ENCODE measurements at places on chromosomes 1 and 21.

GRCh38 chr1:8740034-8740449, 77.4 kb downstream of the RERE start:
- no peak for DNase-seq

DNA sequence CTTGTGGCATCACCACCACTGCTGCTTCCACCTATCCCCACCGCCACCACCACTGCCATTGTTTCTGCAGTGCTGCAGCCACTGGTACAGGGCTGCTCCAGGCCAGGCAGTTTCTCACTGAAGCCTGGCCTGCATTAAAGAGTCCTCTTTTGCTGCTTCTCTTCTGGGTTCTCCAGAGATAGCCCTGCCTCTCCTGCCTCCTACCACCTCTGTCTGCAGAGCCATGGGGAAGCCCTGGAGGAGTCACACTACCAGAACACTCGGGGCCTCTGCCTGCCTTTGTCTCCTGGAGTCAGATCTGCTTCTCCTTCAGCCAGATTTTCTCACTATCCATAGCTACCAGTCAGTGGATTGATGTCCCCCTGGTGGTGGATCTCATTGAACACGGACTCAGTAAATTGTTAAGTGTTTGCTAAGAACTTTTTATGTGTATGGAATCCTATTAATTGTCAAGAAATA, 37.7 kb upstream of the DDAH1 start:
- no peak for DNase-seq

- DNase-seq: peak; percentile 82
Measured at GRCh38 chr1:1173793-1174415, at the start of gene TTLL10. Gene TTLL10 (plus strand): TSS chr1:1173880. CDS start chr1:1179216, 5,336 bp downstream.

GRCh38 chr1:64000021-64000420, 203.4 kb upstream of the UBE2U start:
- no peak for DNase-seq

GRCh38 chr1:51897699-51898031, 19.1 kb upstream of the NRDC start:
- DNase-seq: no peak

GRCh38 chr1:173937062-173937461, 19.9 kb upstream of the SERPINC1 start:
- no peak for DNase-seq

DNA sequence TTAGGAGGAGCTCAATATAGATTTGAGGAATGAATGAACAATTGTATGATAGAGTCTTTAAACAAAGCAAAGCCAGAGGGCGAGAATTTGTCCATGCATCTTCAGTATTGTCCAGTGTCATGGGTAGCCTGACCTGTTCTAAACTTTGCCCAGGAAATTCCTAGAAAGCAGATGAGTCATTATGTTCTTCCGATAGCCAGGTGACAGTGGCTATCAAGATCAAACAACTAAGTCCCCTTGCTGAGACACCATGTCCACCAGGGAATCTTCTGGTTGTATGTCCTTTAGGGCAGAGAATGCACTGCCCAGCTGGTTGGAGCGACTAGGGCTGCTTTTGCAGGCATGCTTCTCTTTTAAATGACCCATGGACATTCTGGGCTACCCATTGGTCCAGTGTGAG, 1.8 kb upstream of the SLC26A9 start:
- DNase-seq: no peak

GRCh38 chr1:171138980-171139379, 46.1 kb upstream of the FMO2 start:
- no peak for DNase-seq

- no peak for DNase-seq
Measured at GRCh38 chr1:15378729-15379128, 31.0 kb upstream of the EFHD2 start.

DNA sequence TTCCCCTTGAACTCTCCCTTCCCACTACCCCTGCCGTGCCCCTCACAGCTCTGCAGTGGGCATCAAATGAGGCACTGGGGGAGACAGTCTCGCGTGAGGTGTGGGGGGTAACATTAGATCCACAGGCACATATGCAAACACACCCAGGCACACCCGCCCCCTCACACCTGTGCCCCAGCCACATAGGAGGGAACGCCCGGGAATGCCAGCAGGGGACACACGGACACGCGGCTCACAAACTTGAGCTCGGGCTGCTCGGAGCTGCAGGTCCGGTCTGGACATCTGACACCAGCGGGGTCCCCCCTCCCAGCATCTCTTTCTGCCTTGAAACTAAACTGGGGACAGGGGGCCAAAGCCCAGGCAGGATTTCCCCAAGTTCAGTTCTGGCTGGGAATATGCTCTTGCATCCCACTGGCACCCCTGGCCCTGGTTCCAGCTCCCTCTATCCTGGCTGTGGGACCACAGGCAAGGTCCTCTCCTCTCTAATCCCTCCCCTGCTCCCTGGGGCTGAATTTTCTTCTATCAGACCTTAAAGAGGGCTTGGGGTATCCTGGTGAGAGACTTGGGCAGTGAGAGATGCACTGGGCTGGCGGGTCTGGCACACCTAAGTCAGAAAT, 30.6 kb downstream of the CDCP2 start:
- peak; percentile 68 for DNase-seq

DNA sequence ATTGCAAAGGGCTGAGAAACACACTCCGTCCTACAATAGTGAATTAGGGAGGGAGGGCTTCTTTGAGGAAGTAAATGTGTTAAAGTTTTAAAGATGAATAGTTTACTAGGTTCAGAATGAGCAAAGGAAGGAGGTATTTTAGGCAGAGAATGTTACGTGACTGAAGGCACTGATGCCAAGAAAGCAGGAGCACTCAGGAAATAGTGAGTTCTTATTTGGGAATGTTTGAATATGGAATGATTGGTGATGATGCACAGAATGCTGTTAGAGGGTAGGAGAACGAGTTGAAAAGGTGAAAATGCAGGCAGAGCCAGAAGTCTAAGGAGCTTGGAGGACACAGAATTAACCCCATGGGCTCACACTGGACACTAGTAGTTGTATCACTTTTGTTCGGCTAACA, 108.0 kb downstream of the NRIP1 start:
- no peak for DNase-seq

DNA sequence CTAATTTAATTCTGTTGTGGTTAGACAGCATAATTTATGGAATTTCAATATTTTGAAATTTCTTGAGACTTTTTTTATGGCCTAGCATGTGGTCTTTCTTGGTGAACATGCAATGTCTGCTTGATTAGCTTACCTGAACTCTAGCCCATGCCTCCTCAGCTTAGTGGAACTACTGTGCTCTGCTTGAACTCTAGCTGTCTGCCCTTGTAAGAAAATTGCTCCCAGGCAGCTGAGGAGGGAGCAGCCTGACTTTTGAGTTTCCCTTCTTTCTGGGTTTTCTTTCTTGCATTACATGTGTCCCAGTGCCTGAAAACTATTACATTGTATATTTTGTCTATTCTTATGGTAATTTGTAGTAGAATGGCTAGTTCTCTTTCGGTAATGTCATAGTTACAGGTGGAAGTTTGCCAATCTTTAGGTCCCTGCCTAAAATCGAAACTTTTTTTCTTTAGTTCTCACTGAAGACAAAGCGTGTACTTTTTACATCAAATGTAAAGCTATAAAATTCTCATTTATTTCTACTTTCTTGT, 105.3 kb downstream of the MAST2 start:
- DNase-seq: no peak

- DNase-seq: no peak
Measured at GRCh38 chr21:29625990-29626389, 313.8 kb downstream of the GRIK1 start.

DNA sequence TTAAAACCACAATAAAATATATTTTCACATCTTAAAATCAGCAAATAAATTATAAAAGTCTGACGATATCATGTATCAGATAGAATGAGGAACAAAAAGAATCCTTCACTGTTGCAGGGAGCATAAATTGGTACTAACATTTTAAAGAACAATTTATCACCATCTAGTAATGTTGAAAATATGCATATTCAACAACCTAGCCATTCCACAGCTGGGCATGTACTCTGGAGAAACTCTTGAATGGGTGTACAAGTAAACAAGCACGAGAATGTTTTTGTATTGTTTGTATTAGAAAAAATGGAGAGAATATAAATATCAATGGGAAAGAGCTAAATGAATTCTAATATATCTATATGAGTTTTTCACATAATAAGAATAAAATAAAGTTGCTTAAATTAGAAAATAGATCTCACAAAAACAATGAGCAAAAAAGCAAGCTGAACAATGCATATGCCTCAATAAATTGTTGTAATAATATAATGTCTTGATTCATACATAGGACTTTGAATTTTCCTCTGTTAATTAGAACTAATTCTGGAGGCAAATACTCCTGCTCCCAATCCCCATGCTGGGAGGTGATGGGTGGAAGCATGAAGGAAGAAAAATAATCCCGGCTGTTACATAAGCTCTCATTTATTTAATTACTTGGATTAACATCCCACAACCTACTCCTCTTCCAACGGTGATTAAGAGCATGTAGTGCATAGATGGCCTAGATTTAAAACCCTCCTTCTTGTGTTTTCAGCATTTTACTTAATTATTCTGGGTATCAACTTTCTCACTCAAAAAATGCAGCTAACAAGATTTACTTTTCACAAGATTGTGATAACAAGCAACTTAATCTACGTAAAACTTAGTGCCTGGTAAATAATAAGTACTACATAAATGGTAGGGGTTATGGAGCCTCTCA, 5.5 kb upstream of the FMO2 start:
- DNase-seq: no peak

DNA sequence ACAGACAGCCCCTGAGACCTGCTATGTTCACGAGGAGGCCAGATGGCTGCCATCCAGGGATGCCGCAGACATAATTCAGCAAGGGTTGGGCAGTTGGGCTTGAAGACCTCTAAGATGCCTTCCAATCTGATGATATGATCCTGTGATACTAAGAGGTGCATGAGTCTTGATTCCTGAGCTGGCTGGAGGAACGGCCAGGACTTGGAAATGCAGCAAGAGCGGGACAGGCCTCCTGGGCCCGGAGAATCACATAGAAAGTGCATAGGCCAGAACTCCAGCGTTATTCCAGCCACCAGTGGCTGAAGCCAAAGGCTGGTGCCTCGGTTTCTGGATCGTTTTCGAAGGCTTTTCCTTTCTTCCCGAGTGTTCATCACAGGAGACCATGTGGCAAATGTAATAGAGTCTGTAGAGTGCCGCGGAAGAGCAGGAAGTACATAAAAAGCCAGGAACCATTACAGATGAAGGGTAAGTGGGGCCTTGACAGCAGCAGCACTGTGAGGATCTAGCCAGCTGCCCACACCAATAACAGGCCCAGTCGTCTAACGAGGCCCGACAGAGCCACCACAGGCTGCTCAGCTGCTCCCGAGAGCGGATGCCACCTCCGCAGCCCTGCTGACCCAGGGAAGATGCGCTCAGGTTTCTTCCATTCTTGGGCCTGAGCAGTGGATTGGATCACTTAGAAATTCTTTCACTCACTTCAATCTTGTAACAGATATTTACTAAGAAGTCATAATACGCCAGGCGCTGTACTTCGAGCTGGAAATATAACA, 14.0 kb upstream of the LHX4 start:
- no peak for DNase-seq

DNA sequence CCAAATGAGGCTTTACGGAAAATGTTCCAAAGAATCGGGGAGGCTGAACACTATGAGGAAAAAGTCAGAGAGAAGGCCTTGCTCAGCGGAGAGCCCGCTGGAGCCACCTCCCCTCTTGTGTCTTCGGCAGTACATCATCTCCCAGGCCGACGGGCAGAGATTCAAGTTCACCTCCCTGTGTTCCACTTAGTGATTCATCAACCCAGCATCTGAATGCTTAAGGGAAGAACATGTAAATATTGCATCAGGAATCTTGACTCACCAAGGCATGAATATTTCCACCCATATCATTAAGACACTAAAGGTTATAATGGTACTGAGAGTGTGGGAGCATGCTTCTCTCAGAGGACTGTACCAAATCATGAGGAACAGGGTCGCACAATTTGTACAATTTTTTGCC, 172.5 kb downstream of the ST6GALNAC5 start:
- no peak for DNase-seq

GRCh38 chr1:208077232-208078075, 166.5 kb upstream of the CD34 start:
- no peak for DNase-seq

DNA sequence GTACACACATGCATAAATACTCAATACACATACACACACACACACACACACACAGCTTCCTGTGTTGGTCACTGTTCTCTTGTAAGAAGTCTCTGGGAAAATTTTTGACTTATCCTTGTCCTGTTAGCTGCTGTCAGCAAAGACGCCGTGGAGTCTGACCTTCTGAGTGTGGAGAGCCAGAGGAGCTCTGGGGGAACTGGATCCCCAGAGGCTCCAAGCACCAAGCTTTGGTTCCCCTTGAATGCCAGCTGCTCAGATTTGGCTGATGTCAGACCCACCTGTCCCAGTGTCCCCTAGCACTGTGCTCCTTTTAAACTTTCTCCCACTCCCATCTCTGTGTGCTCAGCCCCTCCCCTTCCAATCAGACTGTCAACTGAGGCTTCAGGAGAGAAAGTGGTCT, 319.1 kb downstream of the CAMTA1 start:
- DNase-seq: no peak

GRCh38 chr1:51298322-51298705, 32.0 kb downstream of the TTC39A start:
- DNase-seq: no peak

GRCh38 chr1:19754482-19754881, 45.2 kb downstream of the TMCO4 start:
- no peak for DNase-seq

- DNase-seq: no peak
Measured at GRCh38 chr1:244012202-244012601, 38.9 kb upstream of the ZBTB18 start.

GRCh38 chr1:173266841-173267240, 59.7 kb upstream of the TNFSF4 start:
- no peak for DNase-seq

- no peak for DNase-seq
Measured at GRCh38 chr21:33708874-33709273, 66.6 kb downstream of the ITSN1 start.

- DNase-seq: no peak
Measured at GRCh38 chr1:241499910-241500309, 19.6 kb downstream of the FH start.

- no peak for DNase-seq
Measured at GRCh38 chr1:150118716-150119115, 31.0 kb upstream of the PLEKHO1 start.

DNA sequence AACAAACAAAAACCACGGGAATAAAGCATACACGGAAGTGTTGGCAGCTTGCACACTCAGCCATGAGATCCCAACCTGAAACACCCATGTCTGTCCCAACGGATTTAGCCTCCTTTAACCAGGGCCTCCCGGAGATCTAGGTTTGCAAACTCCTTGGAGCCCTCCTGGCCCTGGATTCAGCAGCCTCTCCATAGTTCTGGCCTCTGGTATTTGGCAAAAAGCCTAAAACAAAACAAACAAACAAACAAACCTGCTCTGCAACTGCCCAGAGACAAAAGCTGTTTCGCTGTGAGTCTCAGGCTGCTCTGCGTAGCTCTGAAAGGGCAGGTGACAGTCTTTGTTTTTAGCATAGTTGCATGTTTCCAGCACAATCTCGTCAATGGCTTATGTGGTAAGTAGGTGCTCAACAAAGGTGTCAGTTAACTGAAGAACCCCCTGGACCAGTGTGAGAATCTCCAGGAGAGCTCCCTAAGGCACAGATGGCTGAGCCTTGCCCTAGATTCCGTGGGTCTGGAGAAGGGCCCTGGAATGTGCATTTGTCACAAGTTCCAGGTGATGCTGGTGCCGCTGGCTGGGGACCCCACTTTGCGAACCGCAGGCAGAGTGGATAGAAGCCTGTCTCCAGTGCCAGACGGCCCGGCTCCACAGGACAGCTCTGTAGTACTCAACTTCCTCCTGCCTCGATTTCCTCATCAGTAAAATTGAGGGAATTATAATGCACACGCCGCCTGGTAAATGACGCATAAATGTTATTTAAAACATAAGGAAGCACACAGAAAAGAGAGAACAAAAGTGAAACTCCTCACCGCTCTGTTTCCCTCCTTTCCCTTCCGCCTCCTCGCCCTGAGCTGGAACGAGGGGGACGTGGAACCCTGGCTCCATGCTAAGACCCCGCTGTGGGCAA, 86.2 kb downstream of the RIPK4 start:
- peak; percentile 67 for DNase-seq
